ENCODE measurements at places on chromosomes 1 and 21.

DNA sequence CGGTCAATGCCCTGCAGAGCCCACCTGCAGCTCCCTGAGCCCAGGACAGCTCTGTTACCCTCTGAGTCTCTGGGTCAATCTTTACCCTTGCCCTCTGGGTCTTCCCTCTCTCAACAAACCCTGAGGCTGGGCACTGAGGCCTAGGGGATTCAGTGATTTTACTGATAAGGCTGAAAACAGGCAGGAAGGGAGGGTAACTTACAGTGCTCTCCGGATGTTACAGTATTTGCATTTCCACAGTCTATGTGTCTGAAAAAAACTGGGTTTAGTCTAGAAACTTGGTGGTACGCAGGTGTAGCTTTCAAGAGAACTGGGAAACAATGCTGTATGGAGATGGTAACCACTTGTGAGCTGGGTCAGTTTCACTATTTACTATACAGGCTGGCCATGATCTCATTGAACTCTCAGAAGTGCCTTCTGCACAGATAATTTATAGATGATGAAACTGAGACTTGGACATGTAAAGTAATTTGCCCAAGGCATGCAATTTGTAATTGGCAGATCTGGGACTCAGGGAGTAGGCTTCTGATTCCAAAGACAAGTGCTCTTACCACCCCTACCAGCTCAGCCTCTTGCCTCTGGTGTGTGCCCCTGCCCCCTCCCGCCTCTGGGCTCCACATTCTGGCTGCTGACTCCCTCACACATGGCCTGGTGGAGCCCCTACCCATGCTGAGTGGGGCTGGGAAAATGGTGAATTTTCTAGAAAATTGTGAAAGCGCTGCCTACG, 48.8 kb downstream of the TENT5C start:
- H3K36me3 ChIP-seq: no peaks in the 10 kb centered on the region
- H3K4me1 ChIP-seq: no peaks in the 10 kb centered on the region
- H3K27ac ChIP-seq: no peak overlapping the region

DNA sequence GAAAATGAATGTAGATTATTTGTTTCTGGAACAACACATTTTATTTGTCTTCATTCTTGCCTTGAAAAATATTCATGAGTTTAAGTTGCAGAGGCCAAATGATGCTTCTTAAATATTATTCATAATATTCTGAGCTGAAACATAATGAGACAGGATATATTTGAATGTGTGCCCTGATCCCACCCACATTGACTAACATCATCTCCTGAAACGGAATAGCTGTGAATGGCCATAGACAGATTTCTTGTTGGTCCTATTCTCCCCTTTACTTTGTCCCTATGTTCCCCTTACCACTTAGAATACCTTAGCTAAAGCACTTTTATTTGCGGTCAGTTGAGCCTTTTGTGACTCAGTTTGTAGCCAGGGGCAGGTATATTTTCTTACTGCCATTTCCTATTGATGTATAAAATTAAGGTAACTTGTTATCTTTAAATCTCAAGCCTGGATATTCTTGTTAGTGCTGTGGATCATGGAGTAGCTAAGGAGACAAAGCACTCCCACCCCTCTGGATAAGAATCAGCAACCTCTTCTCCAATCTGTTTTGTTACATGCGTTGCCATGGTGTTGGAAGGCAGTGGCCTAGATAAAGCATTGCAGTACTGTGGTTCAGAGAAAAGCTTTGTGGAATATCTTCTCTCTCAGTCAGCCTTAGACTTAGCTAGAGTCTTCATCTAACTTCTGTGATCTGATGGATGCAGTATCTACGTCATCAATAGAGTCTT, 478.5 kb upstream of the DEPDC1 start:
- H3K4me3 ChIP-seq: no peak overlapping the region
- no peaks in the 10 kb centered on the region for H3K36me3 ChIP-seq
- H3K27me3 ChIP-seq: peaks cover 2% of the 10 kb centered on the region

DNA sequence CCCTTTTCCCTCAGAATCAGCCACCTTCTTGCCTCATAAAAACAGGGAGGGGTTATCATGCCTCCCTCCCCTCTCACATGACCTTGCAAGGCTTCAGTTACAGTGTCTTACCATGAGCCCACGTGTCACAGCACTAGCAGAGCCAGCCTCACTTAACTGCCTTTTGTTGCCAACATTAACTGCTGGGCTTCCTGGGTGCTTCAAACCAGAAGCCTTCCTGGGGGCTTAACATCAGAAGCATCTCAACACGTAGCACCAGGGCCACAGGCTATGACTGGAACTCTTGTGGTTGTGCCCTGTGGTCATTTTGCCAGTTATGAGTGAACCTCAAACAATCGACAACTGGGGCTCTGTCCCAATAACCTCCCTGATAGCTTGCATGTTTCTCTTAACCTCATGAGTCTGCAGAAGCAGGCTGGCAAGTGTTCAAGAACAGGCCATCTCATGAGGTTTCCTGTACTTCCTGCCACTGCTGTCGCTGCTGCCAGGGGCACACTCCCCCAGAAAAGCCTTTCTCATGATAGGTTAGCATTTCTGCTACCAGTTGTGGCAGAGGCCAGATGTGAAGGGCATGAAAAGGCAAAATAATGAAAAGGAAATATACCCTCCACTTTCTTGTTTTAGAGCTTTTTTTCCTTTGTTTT, 132.2 kb downstream of the GLUL start:
- DNase-seq: no peak
- no peaks in the 10 kb centered on the region for H3K27me3 ChIP-seq
- no peak overlapping the region for H3K4me3 ChIP-seq
- no peaks in the 10 kb centered on the region for H3K36me3 ChIP-seq

- DNase-seq: no peak
- H3K4me3 ChIP-seq: no peak overlapping the region
- no peaks in the 10 kb centered on the region for H3K27me3 ChIP-seq
- H3K4me1 ChIP-seq: peaks cover 11% of the 10 kb centered on the region
Measured at GRCh38 chr1:91564888-91565701, 64.4 kb downstream of the CDC7 start.

- H3K27me3 ChIP-seq: no peaks in the 10 kb centered on the region
- peaks cover 8% of the 10 kb centered on the region for H3K4me1 ChIP-seq
- H3K36me3 ChIP-seq: no peaks in the 10 kb centered on the region
- peak overlapping the region; percentile 91 for H3K27ac ChIP-seq
Measured at GRCh38 chr1:75725266-75725665, 757 bp downstream of the ACADM start.

DNA sequence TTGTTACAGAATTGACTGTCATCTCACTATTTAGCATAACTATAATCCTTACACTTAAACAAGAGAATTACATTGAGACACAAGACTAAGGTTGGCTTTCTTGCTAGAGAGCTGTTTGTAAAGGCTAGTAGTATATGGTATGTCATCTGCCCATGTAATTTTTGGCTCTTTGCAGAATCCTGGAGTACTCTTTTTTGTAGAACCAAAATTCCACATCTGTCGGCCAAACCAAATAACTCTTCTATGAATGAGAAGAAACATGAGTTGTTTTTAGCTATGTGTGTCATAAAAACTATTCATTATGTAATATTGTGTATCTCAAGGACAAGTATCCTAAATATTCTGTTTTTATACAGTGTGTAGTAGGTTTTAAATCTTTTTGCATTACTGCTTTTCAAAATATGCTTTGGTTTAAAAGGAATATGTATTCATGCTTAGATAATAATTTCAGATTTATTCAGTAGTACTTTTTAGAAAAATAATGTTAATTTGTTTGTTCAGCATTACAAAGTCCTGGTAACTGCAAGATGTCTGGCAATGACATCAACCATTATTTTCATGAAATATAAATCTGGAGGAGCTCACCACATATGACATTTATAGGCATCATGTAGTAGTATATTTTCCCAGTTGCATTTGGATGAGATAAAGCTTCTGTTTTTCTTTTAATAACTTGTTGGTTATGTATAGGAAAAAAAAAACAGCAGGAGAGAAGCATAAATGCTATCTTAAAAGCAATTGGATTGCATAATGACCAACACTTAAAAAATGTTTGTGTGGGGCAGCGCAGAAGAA, 159.8 kb downstream of the HS2ST1 start:
- H3K36me3 ChIP-seq: no peaks in the 10 kb centered on the region
- H3K4me3 ChIP-seq: no peak overlapping the region
- H3K27ac ChIP-seq: no peak overlapping the region
- DNase-seq: no peak
- H3K4me1 ChIP-seq: no peaks in the 10 kb centered on the region

DNA sequence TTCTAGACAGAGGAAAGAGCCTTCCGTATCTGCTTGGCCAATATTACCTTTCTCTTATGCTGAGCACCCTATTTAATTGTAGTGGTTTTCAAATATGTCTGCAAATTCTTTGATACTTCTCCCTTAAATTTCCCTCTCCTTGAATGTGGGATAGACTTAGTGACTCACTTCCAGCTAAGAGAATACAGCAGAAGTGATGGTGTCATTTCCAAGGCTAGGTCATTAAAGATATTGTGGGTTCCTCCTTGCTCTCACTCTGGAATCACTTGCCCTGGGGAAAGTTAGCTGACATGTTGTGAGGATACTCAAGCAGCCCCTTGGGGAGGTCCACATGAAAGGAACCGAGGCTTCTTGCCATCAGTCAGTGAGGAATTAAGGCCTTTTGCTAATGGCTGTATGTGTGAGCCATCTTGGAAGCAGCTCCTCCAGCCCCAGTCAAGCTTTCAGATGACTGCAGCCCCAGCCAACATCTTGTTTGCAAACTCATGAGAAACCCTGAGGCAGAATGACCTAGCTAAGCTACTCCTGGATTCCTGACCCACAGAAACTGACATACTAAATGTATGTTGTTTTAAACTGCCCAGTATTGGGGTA, 8.1 kb upstream of the CITED4 start:
- no peak overlapping the region for H3K4me3 ChIP-seq
- no peaks in the 10 kb centered on the region for H3K27me3 ChIP-seq
- no peaks in the 10 kb centered on the region for H3K36me3 ChIP-seq

- DNase-seq: peak; percentile 81
- peak overlapping the region; percentile 55 for H3K27ac ChIP-seq
- H3K4me3 ChIP-seq: no peak overlapping the region
- H3K27me3 ChIP-seq: no peaks in the 10 kb centered on the region
- H3K4me1 ChIP-seq: peaks cover 22% of the 10 kb centered on the region
- no peaks in the 10 kb centered on the region for H3K36me3 ChIP-seq
Measured at GRCh38 chr21:41207401-41208375, 39.7 kb downstream of the BACE2 start.

DNA sequence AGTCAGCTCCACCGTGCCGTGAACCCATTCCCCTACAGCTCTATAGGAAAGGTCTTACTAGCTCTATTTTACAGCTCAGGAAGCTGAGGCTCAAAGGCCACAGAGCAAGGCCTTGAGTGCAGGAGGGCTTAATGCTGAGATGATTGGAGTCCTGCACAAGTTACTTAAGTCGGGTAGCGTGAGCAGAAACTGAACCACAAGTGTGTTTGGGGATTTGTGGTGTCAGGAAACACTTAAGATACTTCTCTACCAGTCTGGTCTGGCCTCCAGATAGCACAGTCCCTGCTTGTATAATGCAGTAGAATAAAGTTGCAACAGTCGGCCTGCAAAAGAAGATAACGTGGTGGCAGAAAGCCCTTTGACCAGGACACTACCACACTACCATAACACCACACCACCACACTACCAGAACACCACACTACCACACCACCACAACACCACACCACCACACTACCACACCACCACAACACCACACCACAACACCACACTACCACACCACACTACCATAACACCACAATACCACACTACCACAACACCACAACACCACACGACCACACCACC, 118.1 kb downstream of the SPSB1 start:
- H3K27me3 ChIP-seq: no peaks in the 10 kb centered on the region
- H3K4me1 ChIP-seq: peaks cover 22% of the 10 kb centered on the region
- H3K27ac ChIP-seq: no peak overlapping the region

- no peaks in the 10 kb centered on the region for H3K4me1 ChIP-seq
- no peak overlapping the region for H3K4me3 ChIP-seq
- H3K27me3 ChIP-seq: no peaks in the 10 kb centered on the region
- H3K27ac ChIP-seq: no peak overlapping the region
- H3K36me3 ChIP-seq: no peaks in the 10 kb centered on the region
- DNase-seq: no peak
Measured at GRCh38 chr1:239006276-239006675, 380.1 kb upstream of the CHRM3 start.

DNA sequence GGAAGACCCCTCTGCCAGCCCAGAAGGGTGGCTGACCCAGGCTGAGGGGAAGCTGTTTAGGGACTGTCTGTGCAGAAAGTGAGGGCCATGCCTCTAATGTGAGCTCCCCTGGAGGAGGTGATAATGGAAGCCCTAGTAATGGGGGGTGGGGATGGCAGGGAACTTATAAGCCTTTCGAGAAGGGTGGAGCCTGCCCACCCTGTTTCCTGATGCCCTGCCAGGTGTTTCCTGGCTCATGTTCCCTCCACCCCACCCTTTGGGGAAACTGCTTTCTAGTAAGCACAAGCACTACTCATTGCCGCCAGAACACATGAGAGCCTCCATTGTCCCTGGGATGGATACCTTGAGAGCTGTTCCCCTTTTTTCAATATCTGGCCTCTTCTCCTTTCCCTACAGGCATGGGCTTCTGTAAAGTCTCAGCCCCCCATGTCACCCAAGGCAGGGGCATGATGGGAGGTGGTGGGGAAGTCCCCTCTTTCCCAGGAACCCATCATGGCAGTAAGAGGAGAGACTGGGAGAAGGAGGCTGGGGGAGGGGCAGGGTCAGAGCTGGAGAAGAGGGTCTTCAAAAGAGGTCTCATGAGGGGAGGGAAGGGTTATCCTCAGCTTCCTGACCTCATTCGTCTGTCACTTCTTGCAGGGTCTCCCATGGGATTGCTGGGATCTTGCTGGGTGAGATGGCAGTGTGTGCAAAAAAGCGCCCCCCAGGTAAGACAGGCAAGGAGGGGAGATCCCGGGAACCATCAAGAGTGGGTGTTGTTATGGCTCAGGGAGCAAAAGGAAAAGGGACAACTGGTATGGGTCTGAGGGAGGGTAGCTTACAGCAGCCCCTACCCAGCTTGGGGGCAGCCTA, 2.4 kb downstream of the ATP8B2 start:
- H3K27ac ChIP-seq: peak overlapping the region; percentile 63
- H3K4me3 ChIP-seq: peak overlapping the region; percentile 52
